ENCODE measurements at places on chromosomes 2 and 18.

DNA sequence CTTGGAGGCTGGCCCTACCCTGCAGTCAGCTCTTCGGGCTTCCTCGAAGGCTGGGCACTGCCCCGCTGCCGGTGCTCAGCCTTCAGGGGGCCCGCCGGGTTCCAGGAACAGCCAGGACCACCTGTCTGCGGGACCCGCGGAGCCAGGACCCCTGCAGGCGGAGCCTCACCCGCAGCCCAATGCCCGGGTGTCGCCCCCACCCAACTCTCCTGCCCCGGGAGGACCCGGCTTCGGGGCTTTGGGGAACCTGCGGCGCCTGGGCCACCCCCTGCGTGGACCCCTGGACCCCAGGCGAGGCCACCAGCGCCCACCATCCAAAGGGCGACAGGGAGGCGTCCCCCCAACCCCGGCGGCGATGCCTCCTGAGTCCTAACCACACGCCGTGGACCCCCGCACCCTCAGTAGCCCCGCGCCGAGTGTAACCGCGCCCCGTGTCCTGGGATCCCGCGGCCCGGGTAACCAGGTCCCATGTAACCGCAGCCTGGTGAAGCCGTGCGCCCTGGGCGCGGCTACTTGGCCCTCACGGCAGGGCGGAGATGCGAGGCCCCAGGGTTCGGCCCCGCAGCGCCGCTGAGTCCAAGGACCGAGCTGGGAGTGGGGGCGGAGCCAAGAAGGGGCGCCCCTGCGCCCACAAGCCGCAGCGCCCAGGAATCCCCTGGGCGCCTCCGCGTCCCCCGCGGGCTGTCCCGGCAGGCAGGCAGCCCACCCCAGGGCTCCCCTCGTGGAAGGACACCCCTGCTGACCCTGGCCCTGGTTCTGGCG is 11.0 kb upstream of the UBE2F start:
- DNase-seq = no peak

DNA sequence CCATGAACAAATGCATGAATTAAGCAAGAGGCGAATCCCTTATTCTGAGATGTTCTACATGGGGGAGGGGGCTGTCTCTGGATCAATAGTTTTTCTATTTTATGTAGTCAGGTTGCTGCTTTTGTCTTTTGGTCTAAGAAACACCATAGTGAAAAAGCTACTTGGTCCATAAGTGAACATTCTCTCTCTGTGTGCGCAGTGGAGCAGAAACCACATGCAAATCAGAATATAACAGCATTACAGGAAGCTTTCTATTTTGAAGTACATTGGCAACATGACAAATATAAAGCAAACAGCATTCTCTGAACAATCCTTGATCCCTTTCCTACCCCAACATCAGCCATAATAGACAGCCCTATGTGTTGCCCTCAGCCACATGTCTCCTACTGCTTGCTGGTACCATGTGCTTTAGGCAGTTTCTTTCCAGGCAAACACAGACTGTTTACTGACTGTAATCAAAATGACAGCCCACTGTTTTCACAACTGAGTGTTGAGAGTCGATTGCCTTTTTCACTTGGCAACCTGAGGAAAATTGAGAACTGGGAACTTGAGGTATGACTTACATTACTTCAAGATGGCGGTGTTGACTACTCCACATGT is 10.6 kb downstream of the SCN3A start:
- no peak for DNase-seq

DNA sequence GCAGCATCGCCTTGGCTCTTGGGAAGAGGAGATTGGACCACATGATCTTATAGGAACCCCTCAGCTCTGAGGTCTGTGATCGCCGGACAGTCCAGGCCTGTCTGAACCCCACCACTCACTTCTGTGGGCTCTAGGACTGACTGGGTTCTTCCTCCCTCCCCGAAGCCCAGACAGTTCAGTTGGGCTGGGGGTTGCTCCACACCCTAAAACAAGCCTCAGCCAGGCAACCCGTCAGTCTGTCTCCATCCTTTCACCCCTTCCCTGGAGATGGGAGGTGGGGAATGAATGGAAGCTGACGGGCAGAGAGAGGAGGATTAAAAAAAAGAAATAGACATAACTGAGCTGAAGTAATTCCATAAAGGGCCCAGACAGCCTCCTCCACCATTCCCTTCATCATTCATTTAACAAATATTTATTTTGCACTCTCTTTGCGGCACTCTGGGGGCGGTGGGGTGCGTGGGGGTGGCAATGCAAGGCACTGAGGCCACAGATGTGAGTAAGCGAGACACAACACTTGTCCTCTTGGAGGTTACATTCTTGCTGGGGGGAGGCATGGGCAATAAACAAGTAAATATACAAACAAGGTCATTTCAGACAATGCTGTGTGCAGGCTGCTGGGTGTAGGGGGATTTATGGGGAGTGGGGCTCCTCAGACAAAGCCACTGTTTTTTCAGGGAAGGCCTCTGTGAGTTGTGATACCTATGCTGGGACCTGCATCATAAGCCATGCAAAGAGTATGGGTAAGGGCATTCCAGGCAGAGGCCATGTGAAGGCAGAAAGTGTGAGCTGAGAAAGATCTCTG is 12.9 kb downstream of the WNT10A start:
- DNase-seq = no peak

GRCh38 chr18:60506682-60507081 is 134.1 kb upstream of the MC4R start:
- no peak for DNase-seq

Data from stimulated activated CD4-positive, alpha-beta T cell treated with anti-CD3 and anti-CD28 coated beads, Interleukin-2, amount 100 ng/mL, for 48 hours (primary cell).